ENCODE measurements at places on chromosomes 6 and 20.

- DNase-seq: no peak
These were observed 114.8 kb downstream of the CRYBG1 start for GRCh38 chr6:106475284-106475683.

DNA sequence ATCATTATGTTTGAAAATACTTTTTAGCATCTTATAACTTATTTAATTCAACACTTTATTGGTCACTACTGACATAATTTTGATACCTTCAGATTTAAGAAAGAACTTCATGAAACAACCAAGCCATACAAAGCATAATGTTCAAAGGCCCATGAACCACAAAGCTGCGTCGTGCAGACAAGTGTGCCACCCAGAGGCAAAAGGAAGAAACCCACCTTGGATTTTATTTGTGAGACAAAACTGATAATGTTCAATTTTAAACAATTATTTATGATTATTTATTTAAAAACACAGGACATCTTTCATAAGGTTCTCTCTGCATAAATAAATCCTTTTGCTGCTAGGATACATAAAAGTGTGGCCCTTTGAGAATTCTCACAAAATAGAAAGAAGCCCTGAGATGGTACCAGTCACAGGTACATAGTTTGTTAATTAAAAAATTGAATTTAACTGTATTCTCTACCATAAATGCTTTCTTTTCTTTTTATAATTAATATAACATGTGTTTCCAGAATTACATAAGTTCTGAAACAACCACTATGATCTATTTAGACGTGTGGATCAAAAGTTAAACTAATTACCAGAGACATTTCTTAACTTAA is 143.7 kb downstream of the RALGAPA2 start:
- no peak for DNase-seq

GRCh38 chr6:14966906-14967711 is 278.8 kb upstream of the JARID2 start:
- DNase-seq: no peak

DNA sequence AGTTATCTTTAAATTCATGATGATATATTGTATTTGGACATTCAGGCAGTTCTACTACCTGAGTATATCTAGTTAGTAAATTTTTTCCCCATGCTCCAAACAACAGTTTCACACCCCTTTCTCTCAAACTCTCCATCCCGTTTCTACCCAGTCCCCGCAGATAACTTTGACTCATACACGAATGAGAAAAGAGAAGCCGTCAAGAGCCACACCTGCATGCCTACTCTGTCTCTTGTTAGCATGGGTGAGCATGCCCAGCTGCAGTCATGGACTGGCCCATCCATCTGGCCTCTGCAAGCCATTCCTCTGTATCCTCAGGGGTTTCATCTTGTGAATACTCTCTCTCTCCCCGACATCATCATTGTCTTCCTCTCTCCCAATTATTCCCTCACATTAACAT is 41.5 kb downstream of the MYB start:
- no peak for DNase-seq

DNA sequence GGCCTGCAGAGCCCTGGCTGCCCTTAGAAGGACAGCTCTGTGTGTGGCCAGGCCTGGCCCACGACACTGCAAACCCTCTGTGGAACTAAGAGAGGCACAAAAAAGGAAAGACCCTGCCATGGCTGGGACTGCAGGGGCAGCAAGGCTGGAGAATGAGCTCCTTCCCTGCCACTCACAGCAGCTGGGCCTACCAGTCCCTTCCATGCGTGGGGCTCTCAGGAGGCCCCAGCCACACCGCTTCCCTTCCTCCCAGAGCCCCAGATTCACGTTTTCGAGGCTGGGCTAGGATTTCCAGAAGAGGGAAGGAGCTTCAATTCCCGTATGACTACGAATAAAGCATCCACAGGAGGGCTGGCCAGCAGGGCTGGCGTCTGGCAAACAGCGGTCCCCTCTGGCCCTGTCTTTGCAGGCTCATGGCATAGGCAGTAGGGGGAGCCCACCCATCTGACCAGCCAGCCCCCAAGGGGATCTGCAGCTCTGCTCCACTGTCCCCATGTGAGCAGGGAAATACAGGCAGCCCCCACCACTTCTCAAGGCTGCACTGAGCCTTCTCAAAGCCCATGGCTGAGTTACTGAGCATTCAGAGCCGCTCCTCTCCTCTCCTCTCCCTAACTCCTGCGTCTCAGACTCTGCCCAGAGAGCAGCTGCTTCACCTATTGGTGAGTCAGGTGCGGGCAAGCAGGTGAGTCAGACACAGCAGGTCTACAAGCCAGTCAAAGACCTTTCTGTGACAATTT is 53.1 kb downstream of the NINL start:
- DNase-seq: no peak

DNA sequence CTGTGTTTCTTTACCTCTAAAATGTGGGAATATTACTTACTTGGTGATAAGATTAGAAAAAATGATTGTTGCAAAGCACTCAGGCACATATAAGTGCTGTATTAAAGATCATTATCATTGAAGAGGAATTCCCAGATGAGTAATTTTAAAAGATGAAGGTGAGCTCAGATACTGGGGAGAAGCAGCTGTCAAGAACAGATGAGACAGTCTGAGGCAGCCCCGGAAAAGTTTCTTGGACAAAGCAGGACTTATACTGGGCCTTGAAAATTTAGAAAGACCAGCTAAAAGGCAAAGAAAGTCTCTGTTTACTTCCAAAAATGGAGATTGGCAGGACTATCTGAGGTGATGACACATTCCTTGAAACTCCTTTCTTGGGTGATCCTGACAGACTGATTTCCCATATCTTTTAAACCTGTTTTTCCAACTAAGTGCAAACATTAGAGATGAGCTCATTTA is 93.8 kb upstream of the MARCKS start:
- DNase-seq: no peak

DNA sequence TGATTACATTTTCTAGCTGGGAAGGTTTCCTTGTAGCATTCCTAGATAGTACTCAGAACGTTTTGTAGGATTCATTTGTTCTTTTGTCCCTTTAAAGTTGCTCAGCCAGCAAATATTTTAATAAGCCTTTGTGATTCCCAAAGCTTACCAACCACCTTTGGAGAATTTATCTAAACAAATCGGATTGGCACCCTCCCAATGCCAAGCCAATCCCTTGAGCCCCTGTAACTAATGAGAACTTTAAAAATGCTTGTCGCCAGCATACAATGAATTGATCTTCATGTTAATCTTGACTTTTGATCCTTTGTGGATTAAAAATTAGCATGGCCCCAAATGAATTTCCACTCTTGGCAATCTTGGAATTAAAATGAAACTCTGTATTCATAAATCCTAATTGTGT is 559.5 kb downstream of the UTRN start:
- DNase-seq: no peak

DNA sequence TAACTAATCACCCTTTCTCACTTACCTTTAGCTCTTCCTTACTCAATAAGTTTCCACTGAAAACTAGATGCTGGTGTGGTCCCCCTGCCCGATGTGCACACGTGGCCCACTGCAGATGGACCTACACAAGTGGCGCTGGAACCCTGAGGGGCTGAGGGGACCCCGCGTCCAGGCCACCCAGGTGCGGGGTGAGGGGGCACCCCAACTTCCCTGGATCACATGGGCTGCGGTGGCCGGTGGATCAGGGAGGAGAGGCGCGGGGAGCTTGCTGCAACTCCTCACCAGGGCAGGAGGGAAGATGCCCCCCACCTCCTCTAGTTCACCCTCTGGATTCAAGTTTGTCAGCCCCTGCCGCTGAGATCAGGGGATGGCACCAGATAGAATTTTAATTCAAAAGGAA is 12.5 kb upstream of the HLA-DOA start:
- DNase-seq: no peak

- no peak for DNase-seq
These were observed 226.7 kb upstream of the PRDM1 start for GRCh38 chr6:105859457-105859856.

DNA sequence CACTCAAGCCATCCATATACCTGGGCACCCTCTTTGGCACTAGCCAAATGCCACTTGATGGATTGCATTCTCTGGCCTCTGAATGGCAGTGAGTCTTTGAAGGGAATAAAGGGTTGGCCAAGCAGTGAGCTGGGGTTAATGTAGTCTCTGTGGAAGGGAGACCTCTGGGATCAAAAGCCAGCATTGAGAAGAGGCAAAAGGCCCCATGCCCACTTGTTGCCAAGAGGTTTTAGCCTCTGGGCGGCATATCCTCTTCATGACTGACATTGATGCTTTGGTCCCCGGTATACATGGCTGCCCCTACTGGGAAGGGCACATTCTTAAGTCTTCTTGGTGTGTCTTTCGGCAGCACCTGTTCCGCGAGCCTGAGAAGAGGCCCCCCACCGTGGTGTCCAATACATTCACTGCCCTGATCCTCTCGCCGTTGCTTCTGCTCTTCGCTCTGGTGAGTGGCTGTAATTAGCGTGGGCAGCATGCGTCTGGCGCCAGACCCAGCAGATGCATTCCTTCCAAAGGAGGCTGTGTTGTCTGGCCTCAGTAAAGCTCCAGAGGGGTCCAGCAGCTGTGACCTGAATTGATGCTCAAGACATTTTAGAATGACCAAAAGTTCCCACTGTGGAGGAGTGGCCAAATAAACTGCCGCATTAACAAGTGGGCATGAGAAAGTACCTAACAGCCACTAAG is 29.5 kb downstream of the GHRH start:
- DNase-seq: no peak

GRCh38 chr6:104639668-104640067 is 220.1 kb downstream of the HACE1 start:
- no peak for DNase-seq

GRCh38 chr6:124961777-124962638 is at the start of gene RNF217:
RNF217 (plus strand) TSS chr6:124962437; CDS start chr6:124962545, 108 bp downstream.
- no peak for DNase-seq

DNA sequence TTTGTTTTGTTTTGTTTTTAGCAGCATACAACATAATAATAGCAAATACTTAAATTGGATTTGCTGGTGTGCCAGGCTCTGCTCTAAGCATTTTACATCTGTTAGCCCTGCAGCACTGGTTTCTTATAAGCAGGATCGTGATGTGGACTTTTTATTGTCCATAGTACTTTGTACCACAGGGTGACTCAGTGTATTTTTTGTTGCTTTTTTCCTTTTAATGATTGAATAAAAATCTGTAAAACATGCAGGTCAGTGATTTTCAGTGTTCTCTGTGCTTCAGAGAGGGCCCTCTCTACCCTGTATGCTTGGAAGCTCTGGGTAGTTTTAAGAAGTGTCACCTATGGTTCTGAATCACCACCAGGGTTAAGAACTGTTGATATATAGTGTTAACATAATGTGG is 4.0 kb downstream of the NT5DC1 start:
- DNase-seq: no peak

DNA sequence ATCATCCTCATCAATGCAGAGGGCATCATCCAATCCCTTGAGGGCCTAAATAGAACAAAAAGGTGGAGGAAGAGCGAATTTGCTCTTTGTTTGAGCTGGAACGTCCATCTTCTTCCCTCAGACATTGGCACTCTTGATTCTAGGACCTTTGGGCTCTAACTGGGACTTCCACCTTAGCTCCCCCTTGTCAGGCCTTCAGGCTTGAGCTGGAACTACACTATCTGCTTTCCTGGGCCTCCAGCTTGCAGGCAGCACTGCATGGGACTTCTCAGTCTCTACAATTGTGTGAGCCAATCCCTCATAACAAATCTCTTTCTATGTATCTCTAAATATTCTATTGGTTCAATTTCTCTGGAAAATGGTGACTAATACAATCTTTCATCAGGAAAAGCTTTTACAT is 155.4 kb downstream of the MCHR2 start:
- no peak for DNase-seq

DNA sequence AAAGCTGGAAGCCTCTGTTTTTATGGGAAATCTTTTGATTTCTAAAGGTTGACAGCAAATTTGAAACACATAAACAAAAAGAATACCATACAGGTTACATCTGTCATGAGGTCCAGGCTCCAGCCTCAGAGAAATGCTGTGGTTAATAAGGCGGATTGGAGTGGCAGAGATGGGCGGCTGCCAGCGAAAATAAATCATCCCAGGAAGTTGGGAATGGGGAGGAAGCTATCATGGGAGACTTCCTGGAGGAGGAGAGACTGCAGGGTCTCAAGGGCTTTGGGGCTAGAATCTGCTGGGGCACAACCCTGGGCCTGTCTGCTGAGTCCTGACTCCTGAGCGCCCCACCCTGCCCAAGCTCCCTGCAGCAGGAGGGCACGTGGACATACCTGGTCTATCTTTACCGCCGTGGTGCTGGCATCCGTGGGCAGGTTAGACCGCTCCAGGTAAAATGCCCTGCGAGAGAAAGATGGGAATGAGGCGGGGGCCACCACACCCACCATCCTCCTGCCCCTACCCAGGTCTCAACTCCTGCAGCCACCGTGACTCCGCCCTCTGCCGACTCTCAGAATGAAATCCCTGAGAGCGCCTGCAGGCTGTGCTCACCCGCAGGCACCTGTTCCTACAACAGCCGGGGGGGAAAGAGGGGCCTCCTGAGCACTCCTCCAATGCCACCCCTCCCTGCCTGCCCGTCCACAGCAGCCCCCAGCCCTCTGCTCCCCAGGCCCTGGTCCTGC is 197.3 kb downstream of the PREX1 start:
- no peak for DNase-seq

- no peak for DNase-seq
These were observed 28.2 kb downstream of the NDRG3 start for GRCh38 chr20:36717657-36718056.

All from activated T-helper 1 cell treated with Interleukin-2 at 50 U/mL for 16 hours (primary cell).